Suppressor macrophage (primary cell): ENCODE measurements at places on chromosomes 7 and 10.
A peak's percentile ranks its signal among the peaks of the same experiment; 100 is the strongest.

DNA sequence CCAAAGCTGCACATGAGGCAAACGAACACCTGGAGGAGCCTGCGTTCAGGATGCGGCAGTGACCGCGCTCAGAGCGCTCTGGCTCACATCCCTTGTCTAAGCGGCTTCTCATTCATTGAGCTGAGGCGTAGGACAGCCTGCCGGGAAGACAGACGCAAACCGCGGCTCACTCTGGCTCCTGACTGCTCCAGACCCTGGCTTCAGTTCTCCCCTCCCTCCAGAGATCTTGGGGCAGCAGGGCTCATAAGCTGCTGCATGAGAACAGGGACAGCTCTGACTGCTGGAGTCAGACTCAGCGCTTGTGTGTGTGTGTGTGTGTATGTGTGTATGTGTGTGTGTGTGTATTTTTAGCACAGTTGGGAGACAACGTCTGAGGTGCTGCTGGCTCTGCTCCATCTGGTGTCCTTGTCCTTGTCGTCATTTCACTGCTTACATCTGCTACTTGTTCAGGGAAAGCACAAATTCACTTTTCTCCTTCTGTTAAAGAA is 15.8 kb upstream of the LYZL2 start:
- no peak for DNase-seq

GRCh38 chr7:102021841-102022618 is 204.6 kb downstream of the CUX1 start:
- no peak for DNase-seq

DNA sequence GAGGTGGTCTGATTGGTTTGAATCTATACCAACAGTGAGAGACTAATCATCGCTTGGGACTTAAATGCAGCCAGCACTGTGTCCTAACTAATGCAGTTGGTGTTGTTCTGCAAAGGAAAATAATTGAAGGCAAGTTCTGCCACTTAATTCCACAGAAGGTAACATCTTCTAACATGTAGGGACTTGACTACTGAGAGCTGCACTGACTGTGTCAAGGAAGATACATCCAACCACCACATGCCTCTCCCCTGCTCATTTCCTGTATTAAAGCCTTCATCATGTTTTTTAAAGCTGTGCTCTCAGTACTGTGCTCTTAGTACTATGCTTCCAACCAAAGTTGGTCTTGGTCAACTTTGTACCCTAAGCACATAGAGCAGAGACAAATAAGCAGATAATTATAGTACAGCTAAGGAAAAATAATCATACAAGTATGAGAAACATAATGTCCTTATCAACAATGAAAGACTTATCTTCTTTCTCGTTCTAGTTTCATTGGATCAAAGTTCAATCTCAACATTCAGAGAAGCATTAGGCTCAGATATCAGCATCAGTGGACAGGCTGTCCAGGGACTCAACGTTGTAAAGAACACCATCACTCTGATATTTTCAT is 2.8 kb upstream of the CYP3A4 start:
- DNase-seq = no peak

- DNase-seq = no peak
Observed at GRCh38 chr7:134153493-134154136, 26.5 kb downstream of the LRGUK start.

DNA sequence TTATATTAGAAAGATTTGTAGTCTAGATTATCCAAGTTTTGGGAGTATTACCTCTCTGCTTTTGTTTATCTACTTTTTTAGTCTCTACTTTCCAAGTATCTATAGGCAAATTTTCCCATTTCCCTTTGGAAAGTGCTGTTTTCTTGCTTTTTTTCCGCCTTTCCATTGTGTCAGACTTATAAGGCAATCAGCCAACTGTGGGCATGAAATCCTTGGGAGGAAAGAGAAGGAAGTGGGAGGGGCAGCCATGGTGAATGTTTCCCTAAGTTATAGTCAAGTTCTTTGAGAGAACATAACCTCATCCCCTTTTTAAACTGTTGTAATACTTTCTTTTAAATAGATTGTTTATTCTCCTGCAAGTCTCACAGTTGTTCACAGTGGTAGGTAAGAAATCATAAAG is 52.6 kb downstream of the PTEN start:
- peak; percentile 61 for DNase-seq

DNA sequence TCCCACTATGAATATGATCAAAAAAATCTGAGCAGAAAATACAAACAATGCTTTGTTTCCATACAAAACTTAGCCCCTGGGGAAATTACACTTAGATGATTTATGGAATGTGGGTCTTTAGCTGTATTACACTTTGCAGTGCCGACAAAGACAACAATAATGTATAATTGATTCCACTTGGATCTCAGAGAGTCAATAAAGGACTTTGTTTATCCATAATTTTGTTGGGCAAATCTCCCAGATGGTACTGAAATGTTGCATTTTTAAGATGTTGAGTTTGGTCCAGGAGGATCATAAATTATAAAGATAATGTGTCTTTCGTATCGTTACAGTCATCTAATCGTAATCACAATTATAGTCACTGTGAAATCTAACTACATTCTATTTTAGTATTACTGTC is 66.9 kb upstream of the DOCK1 start:
- DNase-seq = no peak

GRCh38 chr7:157358041-157358752 is 21.4 kb downstream of the DNAJB6 start:
- DNase-seq = no peak

- DNase-seq = no peak
Observed at GRCh38 chr10:80871083-80871482, 333.4 kb downstream of the SH2D4B start.

DNA sequence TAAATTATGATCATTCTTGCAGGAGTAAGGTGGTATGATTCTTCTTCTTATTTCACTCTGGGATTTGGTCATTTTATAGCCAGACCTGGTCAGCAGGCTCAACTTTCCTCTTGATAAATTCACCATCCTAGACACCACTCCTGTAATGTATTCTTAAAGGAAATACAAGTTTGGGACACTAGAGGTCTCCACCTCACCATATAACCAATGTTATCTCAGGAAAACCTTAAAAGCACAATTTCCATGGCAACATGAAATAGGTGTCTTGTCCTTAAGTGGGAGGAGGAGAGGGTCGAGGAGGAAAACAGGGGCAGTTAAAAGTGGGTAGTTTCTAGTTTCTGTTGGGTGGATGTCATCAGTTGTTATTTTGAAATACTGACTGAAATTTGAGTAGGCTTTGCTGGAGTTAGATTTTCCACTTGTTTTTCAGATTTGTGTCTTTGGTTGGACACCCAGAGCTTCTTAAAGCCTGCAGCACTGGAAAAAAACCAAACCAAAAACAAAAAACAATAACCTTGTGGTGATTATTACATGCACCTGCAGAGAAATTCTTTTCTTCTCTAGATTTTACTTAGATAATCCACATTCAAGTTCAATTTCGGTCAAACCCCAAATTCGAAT is 163.1 kb downstream of the PRKCQ start:
- peak; percentile 77 for DNase-seq

- DNase-seq = no peak
Observed at GRCh38 chr7:105803429-105803736, 73.0 kb downstream of the ATXN7L1 start.

DNA sequence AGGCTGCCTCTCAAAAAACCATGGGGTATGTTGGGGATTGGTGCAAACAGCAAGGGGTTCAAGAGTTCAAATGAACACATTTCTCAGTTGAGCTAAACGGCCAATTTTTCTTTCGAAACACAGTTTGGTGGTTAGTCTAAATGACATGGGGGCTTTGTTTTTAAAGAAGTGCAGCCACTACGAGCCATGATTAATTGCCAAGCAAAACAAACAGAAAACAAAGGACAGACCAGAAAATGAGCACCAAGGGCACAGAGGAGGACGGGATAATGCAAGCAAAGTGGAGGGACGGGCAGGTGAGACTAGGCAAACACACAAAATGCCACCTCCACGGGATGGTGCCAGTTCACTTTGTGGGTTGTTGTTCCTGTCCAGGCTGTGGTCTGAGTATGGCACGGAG is 64.5 kb upstream of the PDLIM1 start:
- DNase-seq = no peak

GRCh38 chr10:71404503-71405295 is 8.0 kb downstream of the CDH23 start:
- DNase-seq = no peak
